ENCODE measurements at places on chromosomes 4 and X.

DNA sequence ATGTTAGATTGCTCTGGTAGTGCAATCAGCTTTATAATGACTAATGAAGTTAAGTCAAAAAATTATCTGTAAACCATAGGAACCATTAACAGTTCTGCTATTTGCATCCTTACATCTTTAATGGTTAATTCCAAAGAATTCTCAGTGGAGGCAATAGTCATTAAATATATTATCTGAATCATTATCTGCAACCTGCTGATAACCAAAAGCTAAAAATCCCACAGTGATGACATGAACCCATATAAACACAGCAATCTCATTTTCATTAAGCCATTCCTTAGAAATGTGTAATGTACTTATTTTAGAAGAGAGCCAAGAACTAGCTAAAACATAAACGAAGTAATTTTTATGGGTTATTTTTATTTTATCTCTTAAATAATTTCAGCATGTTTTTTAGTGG lies 60.2 kb downstream of the MAGEB16 start:
- no peak for DNase-seq

GRCh38 chrX:119206203-119206602 lies 29.9 kb upstream of the PGRMC1 start:
- no peak for DNase-seq

GRCh38 chr4:183303301-183303700 lies 16.8 kb downstream of the CLDN22 start:
- DNase-seq = no peak

- no peak for DNase-seq
Measured at GRCh38 chr4:3663791-3664190, 102.4 kb upstream of the ADRA2C start.

DNA sequence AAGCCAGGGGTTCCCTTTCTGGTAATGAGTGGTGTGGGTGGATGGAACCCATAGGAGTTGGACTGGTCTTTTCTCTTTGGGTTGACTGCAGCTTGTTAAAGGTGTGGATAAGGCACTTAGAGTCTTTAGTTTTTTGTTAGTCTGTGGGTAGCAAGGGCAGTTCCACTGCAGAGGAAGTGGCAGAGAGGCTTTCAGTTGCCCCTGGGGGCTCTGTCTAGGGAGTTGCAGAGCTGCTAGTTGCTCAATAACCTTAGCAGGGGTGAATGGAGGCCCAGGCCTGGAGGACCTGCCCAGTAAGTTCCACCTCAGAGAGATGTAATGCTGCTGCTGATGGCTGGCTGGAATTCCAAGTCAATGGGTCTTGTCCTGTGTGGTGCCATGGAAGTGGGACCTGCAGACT lies 282.6 kb upstream of the NDST4 start:
- DNase-seq = no peak

DNA sequence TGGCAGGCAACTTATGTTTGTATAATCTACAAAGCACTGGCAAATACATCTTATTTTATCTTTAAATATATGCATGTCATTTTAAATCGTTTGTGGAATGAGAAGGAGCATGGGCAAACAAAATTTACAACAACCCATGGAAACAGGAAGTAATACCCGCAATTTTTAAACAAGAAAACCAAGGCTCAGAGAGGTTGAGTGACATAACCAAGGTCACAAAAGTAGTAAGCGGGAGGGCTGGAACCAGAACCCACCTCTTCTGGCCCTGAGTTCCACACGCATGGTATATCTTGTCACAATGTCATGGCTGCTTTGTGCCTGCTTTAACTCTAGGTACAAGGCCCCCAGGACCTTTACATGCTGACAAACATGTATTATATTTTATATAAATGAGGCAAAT lies 52.9 kb downstream of the SLC7A11 start:
- DNase-seq = no peak

GRCh38 chr4:93414041-93414550 lies 414.5 kb upstream of the ATOH1 start:
- DNase-seq = no peak

- DNase-seq = peak; percentile 39
Measured at GRCh38 chrX:15269618-15270521, at the start of gene ASB9. TSS of gene ASB9 (minus strand) at chrX:15270083. CDS start at chrX:15269874, 209 bp downstream.

DNA sequence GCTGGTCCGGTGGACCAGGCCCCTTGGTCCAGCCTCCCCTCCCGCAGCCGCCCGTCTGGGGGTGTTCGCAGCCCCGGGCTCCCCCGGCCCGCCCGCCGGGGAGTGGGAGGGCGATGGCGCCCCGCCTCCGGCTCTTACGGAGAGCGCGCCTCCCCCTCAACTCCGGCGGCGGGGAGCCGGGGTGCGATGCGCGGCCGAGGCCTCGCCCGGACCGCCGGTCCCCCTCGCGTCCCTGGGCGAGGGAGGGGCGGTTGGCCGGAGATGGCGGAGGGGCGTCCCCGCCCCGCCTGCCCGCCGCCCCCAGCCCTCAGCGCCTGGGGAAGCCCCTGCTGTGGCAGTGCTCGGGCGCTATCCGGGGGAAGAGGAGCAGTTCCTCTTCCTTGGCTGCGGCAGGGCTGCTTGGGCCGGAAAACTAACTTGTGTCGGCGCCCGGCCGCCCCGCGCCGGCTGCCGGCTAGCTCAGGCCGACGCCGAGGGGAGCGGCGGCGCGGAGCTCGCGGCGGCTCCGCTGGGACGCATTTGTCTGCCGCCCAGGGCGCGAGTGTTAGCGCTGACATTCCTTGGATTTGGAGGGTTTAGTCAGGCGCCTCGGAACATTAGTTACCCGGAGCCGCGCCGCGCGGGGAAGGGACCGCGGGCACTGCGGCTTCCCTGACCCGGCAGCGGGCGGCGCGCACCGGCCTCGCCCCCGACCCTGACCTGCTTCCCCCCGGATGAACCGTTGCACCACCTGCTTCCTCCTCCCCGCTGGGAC lies 994 bp downstream of the GALNT7 start:
- DNase-seq = no peak

GRCh38 chr4:4472344-4472958 lies 69.4 kb downstream of the STX18 start:
- DNase-seq = no peak

DNA sequence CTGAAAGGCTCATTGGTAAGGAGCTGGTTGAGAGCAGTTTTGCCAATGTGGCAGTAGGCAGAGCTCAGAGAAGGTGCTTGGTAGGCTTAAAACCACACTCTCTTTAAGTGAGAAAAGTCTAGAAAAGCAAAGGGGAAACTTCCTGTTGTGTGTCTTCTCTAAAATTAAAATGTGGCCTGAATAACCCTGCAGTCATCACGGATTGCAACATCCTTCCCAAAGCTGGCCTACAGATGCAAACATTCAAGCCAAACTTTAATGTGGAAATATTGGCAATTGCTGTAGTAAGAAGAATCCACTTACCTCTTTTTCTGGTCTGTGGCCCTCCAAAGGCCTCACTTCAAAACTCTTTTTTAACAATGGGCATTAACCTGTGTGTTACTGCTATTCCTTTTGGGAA lies 348.5 kb downstream of the OPHN1 start:
- no peak for DNase-seq

GRCh38 chr4:169124661-169125060 lies 114.6 kb upstream of the CBR4 start:
- DNase-seq = no peak

GRCh38 chr4:8282134-8282641 lies 12.6 kb downstream of the HTRA3 start:
- DNase-seq = no peak

- DNase-seq = no peak
Measured at GRCh38 chrX:23937100-23937499, 29.3 kb downstream of the CXorf58 start.

DNA sequence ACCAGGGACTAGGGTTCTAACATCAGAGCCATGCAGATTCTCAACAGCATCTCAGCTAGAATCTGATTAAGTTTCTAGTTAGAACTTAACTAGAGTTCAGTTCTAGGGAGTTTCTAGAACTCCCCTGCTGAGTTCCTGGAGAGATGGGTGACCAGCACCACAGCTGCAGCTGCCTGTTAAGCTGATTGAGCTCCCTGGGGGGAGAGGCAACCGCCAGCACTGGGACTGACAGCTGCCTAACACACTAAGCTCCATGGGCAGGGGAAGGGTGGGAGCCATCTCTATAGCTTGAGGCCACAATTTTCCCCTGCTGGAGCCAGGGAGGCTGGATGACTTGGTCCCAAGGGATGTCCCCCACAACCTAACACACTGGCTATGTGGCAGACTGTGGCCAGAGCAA lies 84.2 kb downstream of the CHIC1 start:
- no peak for DNase-seq

DNA sequence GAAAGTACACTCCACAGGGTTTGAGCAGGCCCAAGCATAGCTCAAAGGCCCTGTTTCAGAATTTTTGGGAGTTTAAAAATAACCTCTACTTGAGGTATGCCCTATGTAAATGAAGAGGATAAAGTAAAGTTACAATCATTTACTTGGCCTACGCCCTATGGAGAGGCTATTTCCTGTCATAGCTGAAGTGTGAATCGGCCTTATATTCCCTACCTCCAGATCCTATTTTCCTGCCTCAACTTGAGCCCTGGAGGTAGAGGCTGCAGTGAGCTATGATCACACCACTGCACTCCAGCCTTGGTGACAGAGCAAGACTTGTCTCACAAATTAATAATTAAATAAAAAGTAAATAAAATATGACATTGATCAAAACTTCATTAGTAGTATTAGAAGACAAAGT lies 11.5 kb upstream of the TXLNG start:
- no peak for DNase-seq

- no peak for DNase-seq
Measured at GRCh38 chr4:53055274-53055673, 193.2 kb downstream of the RASL11B start.

DNA sequence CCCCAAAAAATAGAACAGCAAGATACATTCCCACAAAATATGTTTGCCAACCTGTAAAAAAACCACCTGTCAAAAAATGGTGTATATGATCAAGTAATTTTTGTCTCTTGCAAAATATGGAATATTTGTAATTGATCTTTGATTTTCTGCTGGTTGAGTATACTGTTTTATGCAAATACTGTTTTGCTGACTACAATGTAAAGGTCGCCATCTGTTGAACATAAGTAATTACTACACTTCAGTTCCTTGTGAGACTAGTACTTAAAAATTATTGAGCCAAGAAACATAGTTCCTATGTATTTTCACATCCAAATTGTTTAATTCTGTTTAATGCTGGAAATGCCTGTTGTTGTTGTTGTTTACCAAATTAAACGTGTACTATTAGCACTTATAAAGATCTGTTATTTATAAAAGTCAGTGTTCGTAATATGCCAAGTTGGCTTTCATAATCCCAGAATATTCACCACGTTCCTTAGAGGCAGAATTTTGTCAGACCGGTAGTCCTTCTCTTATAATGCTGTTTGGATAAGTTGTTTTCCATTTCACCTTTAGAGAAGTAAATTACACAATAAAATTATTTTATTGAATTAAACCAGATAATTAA lies 144.2 kb downstream of the PDLIM5 start:
- DNase-seq = no peak

- no peak for DNase-seq
Measured at GRCh38 chr4:174590336-174590735, 68.0 kb upstream of the HPGD start.

GRCh38 chr4:48748949-48749596 lies 31.0 kb downstream of the FRYL start:
- no peak for DNase-seq

DNA sequence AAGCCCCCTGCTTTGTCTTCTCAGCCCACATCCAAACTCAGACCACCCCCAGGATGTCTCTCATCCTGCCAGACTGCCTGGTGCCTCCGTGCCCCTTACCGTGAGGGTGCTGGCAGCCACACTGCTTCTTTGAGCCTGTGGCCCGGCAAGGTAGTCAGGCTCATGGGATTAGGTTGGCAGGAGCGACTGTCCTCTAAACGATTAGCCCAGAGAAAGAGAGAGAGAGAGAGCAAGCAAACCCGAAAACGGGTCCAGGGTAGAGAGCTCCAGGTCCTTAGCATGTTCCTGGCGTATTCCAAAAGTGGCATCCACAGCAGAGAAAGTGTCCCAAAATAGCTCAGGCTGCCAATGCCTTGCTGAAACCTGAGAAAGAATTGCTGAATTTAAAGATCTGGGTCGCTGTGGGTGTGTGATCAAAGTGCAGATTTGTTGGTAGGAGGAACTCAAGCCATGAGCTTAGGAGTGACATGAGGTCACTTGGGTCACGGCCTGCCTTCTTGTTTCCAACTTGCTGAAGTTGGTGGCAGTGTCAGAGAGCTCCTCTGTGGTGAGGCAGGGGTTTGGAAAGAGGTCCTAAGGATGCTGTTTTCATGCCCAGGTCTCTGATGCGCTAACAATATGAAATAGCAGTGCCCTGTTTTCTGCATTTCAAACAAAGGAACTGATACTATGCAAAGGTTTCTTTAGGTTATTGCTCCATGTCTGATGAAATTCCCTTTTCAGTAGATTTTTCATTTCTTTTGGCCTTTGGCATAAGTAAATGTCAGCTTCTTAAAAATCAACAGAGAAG lies 81.6 kb downstream of the RTL9 start:
- no peak for DNase-seq

DNA sequence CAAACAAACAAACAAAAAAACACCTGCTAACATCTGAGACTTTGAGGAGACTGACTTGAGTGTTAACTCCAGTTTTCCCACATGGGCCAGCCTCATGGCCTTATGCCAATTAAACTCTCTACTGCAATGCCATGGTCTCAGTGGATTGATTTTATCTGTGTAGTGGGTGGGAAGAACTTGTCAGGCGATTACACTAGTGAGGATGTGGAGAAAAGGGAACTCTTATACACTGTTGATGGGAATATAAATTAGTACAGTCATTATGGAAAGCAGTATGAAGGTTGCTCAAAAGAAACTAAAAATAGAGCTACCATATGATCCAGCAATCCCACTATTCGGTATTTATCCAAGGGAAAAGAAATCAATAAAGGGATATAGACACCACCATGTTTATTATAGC lies 12.8 kb upstream of the XIAP start:
- no peak for DNase-seq

DNA sequence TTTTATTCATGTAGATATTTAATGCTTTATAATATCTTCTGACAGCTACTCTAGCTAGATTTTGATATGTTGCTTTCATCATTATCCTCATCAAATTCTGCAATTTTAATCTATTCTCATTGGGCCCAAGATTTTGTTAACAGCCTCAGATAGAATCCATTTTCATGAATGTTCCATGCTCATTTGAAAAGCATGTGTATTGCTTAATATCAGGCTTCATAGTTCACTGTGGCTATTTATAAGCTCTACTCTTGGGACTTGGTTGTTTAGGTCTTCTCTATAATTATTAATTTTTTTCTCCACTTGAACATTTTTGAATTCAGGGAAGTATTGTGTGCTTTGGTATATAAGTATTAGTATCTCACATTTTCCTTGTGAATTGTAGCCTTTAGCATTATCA lies 41.8 kb downstream of the RAB40A start:
- no peak for DNase-seq

DNA sequence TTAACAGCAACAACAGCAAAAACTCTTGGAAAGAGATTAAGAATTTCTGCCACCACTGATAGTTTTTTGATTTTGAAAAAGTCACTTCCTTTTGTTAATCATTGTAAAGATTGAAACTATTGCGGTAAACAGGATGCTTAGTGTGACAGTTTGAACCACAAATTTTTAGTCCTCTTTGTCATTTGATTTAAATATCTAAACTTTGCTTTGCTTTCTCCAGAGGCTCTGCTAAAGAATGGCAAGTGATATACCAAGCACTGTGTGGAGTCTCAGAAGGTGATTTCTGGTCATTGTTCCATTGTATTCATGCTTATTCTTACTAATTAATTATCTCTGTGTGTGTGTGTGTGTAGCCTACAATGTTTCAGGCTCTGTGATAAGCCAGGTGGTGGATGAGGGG lies 155.6 kb downstream of the BMPR1B start:
- no peak for DNase-seq

Measured in H1 (cell line).